ENCODE measurements at places on chromosomes 7 and 10. TPM values are rescaled to one million over a fixed set of nuclear protein-coding genes. Genes with fewer than 3 reads are reported as not detected.

- no peak for DNase-seq
These were observed 616.1 kb downstream of the PARD3 start for GRCh38 chr10:34198953-34199352.

GRCh38 chr10:42618424-42618823 is 19.9 kb downstream of the ZNF33B start:
- no peak for DNase-seq

GRCh38 chr7:25951414-25952260 is 200.4 kb upstream of the NFE2L3 start:
- peak; percentile 4 for DNase-seq

DNA sequence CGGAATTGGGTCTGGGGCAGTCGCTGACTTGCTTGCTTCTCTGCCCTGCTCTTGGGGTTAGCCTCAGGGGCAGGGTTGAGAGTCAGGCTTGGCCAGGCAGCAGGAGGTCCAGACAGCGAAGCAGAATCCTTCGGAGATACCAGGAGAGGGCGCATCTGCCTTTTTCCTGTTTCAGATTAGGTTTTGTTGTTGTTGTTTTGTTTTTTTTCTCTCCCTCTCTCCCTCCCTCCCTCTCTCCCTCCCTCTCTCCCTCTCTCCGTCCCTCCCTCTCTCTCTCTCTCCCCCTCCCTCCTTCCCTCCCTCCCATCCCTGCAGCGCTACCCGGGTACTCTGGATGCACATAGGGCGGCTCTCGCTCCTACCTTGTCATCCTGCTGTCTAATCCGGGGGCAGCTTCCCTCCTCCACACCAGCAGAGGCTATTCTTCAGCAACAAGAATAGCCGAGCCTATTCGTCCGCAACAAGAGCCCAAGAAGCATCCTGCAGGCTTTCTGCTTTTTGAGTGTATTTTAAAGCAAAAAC is 758 bp upstream of the OPTN start:
- DNase-seq, result peak; percentile 76

GRCh38 chr7:12013983-12014382 is 182.0 kb upstream of the THSD7A start:
- no peak for DNase-seq

DNA sequence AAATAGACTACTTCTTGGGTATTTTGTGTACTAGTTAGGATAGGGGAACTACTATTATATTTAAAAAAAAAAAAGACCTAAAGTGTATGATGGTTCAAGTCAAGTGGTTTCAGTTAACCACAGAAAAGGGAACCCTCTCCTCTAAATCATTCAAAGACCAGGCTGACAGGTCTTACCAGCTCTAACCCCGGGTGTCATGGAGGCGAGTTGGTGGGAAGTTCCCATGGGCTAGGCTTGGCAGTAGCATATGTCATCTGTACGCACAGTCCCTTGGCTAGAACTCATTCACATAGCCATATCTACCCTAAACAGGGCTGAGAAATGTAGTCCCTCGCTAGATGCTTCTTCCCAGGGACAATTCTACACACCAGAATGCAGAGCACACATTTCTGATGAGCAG is 37.7 kb upstream of the KCNMA1 start:
- DNase-seq, result no peak

The SYNPO2L gene
- total RNA-seq, result 0.16 TPM

The WEE2 gene
- 2.5 TPM for total RNA-seq

The UCN3 gene
- not detected for total RNA-seq

The CFAP70 gene
- 0.26 TPM for total RNA-seq

The SPDYE5 gene
- total RNA-seq, result not detected

The VWDE gene
- total RNA-seq, result 0.70 TPM

The FAM25G gene
- total RNA-seq, result not detected

Data from Caco-2 (cell line).